Sigmoid colon (tissue), 7 donors: ENCODE measurements at places on chromosomes 2 and 18. TPM values are rescaled to one million over a fixed set of nuclear protein-coding genes. Genes with fewer than 3 reads are reported as not detected.

OSBPL6 gene
- 0.52 TPM for polyA plus RNA-seq

REEP1 gene
- 4.5 TPM for polyA plus RNA-seq

- DNase-seq = no peak
Measured at GRCh38 chr2:15181092-15181745, 379.9 kb downstream of the NBAS start.

GRCh38 chr2:71716697-71717624, 263.6 kb downstream of the DYSF start:
- DNase-seq = peak; percentile 91

DNA sequence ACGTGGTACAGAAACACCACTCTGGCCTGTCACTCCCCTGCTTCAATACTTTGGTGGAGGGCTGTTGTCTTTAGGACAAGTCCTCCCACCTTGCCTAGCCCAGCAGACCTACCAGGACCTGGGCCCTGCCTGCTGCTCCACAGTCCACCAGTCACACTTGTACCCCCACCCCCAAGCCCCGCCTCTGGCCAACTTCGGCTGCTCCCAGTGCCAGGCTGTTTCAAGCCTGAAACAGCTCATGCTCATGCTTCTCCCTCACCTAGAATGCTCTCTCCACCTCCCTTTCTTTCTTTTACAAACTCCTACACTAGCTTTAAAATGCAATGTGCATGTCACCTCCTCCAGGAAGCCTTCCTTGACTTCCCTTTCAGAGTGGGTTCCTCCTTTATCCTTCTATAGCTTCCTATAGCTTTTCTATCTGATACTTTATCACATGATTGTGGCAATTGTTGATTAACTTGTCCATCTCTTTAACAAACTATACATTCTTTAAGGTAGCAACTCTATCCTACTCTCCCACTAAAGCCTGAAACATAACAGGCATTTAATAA, 4.8 kb upstream of the OXER1 start:
- no peak for DNase-seq

GRCh38 chr2:20638014-20638413, 12.9 kb downstream of the HS1BP3 start:
- DNase-seq = no peak

GRCh38 chr2:25375989-25376545, 34.3 kb upstream of the DNMT3A start:
- DNase-seq = peak; percentile 56

DNA sequence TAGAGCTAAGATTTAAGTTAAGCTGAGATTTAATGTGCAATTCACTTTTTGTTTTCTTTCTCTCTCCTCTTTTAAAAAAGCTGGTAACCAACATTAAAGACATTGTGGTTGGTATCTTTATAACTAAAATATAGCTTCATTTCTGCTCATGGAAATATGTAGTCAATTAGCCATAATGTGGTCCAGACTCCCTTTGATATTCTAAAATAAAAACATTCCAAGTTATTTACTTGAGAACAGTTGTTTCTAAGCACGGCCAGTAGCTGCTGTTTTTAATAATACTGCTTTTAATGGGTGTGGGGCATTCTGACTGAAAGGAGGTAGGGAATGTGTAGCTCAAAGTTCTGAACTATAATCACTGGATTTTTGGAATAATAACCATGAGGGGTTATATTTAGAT, 183.3 kb upstream of the FBXO11 start:
- DNase-seq = no peak
